ENCODE measurements at places on chromosomes 1 and 21. TPM values are rescaled to one million over a fixed set of nuclear protein-coding genes. Genes with fewer than 3 reads are reported as not detected.
A peak's percentile ranks its signal among the peaks of the same experiment; 100 is the strongest.

GRCh38 chr1:161731241-161731640 is 9.9 kb downstream of the FCRLB start:
- DNase-seq: no peak

DNA sequence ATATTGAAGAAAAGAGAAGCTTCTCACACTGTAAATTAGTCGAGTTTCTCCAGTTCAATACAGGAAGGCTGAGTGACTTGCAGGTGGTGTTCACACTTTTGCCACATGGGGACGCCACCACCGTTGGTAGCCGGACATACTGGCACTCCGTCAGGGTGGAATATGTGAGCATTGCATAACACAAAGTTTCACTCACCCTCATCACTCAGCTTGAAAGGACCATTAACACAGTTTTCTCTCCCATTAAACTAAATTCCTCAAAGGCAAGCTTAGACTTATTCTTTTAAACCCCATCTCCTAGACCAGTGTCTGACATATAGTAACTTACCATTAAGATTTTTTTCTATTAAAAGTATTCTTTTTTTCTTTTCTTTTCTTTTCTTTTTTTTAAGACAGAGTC is 105.3 kb upstream of the SERBP1 start:
- DNase-seq: peak; percentile 35

DNA sequence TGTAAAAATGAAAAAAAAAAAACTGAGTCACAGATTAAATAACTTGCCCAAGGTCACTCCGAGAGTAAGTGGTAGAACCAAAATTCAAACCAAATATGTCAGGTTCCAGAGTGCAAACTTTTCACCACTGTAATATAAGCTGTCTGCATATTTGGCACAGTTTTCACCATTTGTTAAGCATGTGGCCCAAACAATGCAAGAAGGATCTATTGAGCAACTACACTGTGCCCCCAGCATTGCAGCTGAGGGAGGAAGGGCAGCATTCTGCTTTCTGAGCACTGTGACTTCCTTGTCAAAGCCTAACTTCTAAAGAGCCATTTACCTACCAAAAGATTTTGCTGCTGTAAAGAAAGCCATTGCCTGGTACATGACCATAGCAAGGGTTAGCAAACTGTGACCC is 133.4 kb downstream of the SYT2 start:
- no peak for DNase-seq

DNA sequence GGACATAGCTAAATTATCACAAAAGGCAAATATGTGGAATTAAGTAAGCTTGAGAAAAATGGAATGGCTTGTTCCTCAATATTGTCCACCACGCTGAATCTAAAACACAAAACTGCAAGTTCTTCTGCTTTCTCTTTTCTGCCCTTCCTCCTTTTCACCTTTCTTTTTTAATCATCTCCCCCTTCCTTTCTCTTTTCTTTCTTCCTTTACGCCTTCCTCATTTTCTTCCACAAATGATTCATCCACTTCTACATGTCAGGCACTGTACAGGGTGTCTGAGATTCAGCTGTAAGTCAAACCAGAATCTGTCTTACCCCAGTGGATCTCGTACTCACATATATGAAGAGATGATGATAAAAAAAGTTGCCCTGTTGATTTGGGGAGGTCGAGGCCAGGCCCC is 1182.5 kb downstream of the MRPL39 start:
- no peak for DNase-seq

DNA sequence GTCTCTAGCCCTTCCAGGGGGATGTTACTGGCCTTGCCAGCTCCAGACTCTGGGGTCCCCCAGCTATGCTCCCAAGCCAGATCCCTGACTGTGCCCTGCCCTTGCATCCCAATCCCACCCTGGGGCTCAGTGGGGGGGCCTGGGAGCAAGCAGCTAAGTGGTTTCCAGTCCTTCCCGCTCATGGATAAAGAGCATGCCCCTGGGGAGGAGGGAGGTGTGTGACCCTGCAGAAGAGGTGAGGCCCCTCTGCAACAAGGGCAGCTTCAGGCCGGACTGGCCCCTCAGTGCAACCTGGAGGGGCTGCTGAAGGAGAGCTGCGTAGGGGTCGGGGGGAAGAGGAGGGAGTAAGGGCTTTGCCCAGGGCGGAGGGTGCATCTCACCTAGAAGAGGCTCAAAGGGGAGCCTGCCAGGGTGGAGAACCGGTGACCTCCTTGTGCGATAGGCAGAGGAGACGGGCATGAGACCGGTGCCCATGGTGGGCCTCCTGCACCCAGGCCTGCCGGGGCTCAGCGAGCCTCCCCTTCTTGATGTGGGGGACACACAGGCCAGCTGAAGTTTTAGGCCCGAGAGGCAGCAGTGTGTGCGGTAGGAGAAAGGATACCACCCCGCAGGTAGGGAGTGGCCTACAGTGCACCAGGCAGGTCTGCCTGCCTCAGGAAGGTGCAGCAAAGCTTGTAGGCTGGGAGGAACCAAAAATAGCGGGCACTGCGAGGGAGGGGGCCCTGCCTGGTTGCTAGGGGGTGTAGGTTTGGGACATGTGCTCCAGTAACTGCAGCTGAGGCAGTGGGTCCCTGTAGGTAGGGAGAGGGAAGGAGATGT is 3.1 kb downstream of the OBSCN start:
- no peak for DNase-seq

The TAS1R1 gene
- 0.81 TPM for total RNA-seq

The SPRR1A gene
- total RNA-seq: not detected

GRCh38 chr1:7047866-7048265 is 262.6 kb downstream of the CAMTA1 start:
- DNase-seq: no peak
